Left lobe of liver (tissue), 2 donors: ENCODE measurements at places on chromosomes 13 and 19.

DNA sequence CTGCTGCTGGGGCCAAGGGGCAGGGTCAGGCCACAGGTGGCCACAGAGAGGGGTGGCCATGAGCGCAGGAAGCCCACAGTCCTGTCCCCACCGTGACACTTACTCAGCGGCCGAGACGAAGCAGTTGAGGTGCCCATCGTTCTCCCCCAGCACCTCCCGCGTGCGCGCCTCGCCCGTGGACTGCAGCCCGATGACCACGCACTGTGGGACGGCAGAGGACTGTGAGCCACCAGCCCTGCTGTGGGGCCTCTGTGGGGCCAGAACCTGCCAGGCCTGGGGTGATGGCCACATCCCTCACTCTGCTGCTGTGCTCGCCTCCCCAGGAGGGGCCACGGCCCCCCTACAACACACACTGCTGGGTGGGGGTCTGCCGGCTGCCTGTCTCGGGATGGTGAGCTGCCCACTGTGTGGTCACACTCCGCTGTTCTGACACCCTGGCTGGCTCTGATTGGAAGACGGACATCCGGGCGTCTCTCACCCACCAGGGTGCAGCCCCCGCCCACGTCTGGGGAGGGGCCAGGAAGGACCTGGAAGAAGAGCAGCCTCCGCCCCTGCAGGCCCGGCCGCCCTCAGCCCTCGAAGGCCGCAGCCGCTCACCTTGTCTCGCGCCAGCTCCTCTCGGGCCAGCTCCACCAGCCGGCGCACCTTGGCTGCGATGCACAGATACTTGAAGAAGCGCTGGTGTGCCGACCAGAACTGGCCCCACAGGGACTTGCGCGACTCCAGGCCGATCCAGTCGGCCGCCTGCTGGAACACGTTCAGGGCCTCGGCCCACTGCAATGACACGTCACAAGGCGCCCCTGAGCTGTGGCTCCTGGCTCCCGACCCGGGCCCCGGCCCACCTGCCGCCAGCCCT, 13.2 kb downstream of the GPX4 start:
- DNase-seq, result no peak

GRCh38 chr19:7736148-7736547, 4.2 kb upstream of the CLEC4G start:
- DNase-seq, result no peak

- no peak for DNase-seq
These were observed 1.7 kb upstream of the ANKRD10 start for GRCh38 chr13:110916301-110917142.

DNA sequence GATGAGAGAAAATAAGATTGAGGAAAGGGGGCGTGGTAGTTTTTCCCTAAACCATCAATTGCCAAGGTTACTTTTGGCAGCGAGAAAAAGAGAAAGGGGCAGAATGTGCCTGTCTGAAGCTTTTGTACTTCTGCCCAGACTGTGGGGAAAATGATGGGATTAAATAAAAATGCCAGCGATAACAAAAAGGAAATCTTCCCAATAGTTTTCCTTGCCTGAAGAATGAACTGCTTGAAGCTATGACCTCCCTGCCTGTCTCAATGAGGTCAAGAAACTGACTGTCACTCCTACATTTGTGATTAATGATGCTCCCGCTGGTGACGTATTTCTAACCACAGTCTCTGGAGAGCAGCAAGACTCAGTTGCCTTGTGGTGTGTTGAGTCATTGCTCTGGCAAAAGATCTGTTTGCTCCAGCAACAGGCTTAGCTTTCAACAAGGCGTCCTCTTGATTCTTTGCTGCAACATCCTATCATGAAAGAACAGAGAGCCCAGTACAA, 1051.5 kb downstream of the DIAPH3 start:
- DNase-seq, result no peak

DNA sequence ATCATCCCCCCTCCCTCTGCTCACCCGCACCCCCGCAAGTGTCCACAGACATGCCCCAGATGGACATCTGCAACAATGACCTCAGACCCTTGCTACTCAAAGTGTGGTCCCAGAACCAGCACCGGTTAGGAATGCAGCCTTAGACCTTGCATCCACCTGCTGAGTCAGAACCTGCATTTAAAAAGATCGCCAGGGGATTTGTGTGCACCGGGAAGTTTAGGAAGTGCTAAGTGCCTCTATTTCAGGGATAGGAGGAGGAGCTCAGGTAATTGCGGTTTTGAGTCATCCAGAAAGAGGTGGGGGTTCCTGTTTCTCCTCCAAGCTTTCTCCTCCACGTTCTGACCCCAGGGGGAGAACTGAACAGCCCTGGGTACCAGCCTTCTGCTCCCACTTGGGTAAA, 46.2 kb downstream of the CACNA1A start:
- no peak for DNase-seq

DNA sequence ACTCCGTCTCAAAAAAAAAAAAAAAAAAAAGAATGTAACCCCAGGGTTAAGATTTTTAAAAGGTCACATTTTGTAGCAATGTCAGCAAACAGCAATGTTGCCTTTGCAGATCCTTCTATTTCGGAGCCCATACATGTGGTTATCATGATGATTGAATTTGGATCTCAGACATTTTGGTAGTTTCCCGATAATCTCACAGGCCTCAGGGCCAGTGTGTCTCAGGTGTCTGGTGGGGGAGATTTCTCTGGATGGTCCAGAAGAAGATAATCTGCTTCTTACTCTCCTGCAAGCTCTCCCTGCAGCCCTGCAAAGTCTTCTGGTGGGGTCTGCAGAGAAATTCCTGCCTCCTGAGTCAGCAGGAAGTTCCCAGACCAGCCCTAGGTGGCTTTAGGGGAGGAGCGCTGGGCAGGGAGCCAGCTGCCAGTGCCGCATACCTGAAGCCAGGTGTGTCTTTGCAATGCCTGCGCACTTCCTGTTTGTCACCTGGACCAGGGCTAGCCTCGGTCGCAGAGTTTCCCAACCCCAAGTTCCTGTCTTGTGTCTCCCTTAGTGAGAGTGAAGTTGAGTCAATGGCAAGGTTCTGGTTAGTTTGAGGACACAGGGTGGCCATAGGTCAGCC, 1.4 kb downstream of the SH2D3A start:
- peak; percentile 57 for DNase-seq

GRCh38 chr19:56683116-56683515, 11.6 kb upstream of the ZNF835 start:
- DNase-seq, result no peak

- DNase-seq, result no peak
These were observed 978.3 kb downstream of the UQCRFS1 start for GRCh38 chr19:28234637-28235036.

GRCh38 chr13:112325142-112325808, 50.9 kb upstream of the SPACA7 start:
- DNase-seq, result no peak

GRCh38 chr19:39296055-39296645, at the start of gene IFNL1:
IFNL1 (plus strand) TSS chr19:39296407; CDS start chr19:39296422, 15 bp downstream.
- DNase-seq, result no peak

DNA sequence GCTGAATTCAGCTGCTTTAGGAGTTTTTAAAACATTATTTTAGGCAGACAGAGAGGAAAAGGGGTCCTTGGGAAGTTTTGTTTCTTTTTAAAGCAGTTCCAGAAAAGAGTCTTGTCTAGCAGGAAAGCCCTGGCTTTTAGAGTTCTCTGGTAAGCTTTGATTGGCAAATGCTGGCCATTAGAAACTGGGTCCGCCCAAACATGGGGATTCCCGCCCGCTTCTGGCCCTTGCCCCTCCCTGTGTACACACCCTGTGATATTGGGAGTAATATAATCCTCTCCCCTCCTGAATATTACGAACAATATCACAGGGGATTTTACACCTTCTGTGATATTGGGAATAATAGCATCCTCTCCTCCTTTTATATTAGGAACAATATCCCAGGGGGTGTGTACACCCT, 58.9 kb downstream of the ERICH4 start:
- DNase-seq, result no peak

- no peak for DNase-seq
These were observed 1.5 kb upstream of the TRAPPC5 start for GRCh38 chr19:7678971-7679751.

DNA sequence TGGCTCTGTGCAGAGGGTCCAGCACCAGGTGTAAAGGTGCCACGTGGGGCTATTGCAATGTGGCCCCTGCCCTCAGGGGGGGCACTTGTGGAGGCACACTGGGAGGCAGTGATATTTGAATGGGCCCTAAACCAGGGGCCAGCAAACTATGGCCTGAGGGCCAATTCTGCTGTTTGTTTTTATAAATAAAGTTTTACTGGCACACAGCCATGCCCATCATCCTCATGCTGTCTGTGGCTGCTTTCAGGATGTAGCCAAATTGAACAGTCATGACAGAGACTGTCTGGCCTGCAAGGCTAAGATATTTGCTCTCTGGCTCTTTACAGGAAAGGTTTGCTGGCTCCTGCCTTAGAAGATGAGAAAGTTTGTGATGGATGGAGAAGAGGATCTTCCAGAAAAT, 33.9 kb upstream of the RANBP3 start:
- no peak for DNase-seq

DNA sequence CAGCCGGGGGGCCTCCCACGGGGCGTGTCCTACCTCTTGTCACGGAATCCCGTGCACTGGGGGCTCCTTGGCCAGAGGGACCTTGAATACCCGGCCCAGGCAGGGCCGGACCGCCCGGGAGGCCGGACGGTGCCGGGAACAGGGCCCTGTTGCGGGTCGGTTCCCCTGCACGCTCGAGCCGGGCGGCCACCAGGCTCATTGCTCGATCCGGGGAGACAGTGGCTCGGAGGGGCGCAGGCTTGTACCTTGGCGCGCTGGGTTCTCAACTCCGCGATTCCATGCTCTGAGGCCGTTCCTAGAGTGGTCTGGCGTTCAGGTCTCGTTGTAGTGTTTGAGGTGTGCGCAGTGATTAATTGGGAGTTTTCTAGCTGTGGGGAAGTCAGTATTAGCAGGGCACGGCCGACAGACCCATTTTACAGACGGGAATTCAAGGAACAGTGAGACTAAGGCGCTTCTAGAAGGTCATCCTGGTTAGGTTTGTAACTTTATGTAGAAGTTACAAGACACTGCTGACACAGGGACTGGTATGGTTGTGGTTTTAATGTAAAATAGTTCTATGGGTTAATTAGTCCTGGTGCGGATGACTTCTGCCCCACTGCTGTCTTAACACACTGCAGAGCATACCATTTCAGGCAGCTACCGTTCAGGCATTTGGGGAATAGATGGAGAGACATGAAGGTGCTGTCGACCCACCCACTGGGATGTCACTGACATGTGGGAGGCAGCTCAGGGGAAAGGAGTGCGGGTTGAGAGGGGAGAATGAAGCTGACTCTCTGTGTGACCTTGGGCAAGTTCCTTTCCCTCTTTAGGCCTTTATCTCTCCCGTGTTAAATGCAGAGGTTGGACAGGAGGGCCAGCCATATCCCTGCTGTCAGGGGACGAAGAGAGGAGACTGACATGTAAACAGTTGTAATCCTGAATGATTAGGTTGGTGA, 592 bp downstream of the CLPTM1 start:
- DNase-seq, result no peak

DNA sequence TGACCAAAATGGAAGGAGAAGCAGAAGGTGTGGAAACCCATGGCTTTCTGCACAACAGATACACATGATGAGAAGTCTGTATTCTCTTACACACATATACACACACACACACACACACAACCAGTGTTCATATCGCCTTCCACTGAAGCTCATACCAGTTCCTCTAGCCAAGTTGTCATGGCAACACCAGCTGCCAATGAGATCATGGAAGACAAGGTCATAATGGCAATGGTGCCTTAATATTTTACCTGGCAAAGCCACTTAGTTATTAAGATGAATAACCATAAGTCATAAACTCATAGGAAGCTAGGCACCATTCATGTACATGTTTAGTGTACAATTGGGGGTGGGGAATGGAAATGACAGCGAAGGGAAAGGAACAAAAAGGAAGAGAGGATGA, 2.6 kb upstream of the DHRS12 start:
- DNase-seq, result no peak

- no peak for DNase-seq
These were observed 787.4 kb downstream of the DACH1 start for GRCh38 chr13:71079638-71080037.

DNA sequence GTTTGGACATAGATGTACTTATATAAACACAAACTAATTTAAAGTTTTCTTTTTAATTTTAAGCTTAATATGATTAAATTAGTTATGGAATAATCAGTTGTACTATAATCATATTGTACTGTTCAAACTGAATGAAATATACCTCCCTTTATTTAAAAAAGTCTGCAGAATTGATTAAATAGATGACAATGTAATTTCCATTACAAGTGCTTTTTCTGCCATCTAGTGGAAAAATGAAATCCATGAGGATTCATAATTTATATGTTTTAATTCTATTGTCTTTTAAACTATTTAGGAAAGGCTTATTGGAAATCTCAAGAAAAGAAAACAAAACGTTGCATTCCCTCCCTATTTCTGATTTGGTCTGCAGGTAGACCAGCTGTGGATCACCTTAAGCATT, 30.9 kb downstream of the MZT1 start:
- no peak for DNase-seq

DNA sequence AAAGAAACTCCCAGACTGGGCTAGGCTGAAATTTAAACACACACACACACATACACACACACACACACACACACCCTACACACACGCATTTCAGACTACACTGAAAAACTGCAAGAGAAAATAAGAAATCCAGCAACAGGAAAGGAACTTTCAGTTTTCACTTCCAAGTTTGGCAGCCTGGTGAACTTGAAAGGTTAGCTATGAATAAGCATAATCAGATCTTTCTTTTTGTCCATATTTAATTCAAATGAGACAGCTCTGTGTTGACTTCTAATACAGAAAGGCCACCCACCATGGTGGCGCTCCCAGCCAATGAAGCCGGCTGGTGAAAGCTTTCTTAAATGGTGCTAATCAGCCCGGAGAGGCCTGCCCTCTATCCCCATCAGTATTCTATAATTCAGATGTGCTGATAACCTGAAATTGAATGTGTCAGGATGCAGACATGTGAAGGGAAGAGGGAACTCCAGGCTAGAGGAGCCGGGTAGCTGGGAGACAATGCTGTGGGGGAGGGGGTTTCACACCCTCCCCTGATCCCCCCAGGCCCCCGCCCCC, 108.3 kb upstream of the ZNF536 start:
- DNase-seq, result no peak

DNA sequence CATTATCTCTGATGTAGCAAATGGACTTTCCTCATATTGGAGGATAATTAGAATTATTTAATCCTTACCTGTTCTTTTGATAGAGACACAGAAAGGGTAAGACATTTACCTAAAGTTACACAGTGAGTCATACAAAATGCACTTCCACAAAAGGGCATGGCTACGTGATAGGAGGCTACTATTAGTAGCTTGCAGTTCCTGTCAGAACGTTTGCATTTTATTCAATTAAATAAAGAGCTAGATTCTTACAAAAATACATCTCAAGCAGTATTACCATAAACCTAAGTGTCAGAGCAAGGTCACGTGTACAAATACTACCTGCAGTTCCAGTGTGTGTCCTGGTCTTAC, 120.6 kb downstream of the ESD start:
- DNase-seq, result no peak
